Stimulated activated CD8-positive, alpha-beta memory T cell treated with anti-CD3 and anti-CD28 coated beads, Interleukin-7, amount 100 ng/mL, for 1 hour (primary cell): ENCODE measurements at places on chromosomes 13 and 19.

DNA sequence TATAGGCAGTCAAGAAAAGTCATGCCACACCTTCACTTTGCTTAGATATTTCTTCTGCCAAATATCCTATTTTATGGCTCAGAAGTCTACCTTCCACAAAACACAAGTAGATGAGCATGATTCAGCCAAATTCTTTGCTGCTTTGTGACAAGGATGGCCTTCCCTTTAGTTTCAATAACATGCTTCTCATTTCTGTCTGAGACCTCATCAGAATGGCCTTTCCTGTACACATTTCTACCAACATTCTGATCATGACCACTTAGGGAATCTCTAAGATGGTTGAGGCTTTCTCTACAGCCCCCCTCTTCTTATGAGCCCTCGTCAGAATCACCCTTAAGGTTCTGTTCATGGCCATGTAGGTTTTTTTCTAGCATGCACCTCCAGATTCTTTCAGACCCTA is 96.2 kb downstream of the COL4A2 start:
- no peak for DNase-seq

DNA sequence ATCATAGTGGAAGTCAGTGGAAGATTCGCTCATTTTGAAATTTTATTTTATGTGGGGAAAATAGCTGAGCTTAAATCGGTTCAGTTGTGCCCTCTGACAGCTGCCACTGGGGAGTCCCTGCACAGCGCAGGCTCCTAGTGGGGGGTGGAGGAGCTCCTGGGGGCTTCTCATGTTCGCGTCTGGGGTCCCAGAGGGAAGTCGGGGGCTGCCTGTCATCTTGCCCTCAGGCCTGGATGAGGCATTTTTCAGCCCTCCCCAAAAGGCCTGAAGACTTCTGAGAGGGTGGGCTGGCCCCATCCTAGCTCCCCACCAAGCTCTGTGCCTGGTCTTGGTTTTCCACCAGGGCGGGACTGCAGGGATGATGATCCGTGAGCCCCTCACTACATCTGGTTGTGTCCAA is 82.1 kb downstream of the CHST8 start:
- DNase-seq: no peak

DNA sequence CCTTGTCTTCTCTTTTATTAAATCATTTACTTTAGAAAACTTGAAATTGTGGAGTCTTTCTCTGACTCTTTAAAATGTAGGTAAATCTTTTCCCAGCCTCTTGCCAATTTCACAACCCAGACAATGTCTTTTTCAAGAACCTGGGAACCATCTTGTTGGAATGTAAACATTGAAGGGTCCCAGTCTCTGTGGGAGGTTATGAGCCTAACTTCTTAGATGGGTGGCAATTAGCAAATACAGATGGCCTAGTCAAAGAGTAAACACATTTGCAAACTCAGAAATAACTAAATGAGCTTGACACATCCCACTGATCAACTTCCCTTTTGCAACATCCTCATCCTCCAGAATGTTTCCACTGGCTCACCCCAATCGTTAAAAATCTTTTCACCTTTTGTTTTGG is 721.0 kb downstream of the PCDH9 start:
- no peak for DNase-seq

DNA sequence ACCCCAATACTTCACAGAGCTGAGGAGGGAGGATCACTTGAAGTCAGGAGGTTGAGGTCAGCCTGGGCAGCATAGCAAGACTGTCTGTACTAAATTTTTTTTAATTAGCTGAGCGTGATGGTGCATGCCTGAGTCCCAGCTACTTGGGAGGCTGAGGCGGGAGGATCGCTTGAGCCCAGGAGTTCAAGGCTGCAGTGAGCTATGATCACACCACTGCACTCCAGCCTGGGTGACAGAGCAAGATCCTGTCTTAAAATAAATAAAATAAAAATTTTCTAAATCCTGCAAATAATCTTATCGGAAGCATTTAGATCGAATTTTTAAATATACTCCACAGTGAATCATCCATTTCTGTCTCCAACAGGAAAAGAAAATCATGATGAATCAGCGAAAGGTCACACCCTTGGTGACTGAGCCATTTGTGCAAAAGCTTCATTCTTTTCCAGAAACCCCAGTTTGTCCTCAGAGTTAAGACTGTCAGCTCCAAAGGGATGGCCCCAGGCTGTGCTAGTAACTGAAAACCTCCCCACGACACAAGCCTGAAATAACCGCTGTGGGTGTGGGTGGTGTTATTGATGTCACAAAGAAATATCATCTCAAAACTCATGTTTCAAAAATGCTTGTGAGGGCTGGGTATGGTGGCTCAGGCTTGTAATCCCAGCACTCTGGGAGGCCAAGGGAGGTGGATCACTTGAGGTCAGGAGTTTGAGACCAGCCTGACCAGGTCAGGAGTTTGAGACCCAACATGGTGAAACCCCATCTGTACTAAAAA is 167.6 kb downstream of the PTPRS start:
- no peak for DNase-seq
